Naive thymus-derived CD8-positive, alpha-beta T cell (primary cell): ENCODE measurements at places on chromosomes 12 and 14. TPM values are rescaled to one million over a fixed set of nuclear protein-coding genes. Genes with fewer than 3 reads are reported as not detected.
A peak's percentile ranks its signal among the peaks of the same experiment; 100 is the strongest.

Gene PRIMA1
- not detected for polyA plus RNA-seq

Gene ACSM4
- polyA plus RNA-seq: not detected

Gene LRP1-AS
- not detected for polyA plus RNA-seq

Gene TPCN1
- 11.0 TPM for polyA plus RNA-seq

Gene ADAMTS20
- polyA plus RNA-seq: not detected

Gene CLEC14A
- not detected for polyA plus RNA-seq

Gene DHRS4
- polyA plus RNA-seq: 37.6 TPM

Gene POTEM
- polyA plus RNA-seq: not detected

Gene SMIM41
- polyA plus RNA-seq: not detected

Gene C14orf132
- not detected for polyA plus RNA-seq

GRCh38 chr12:131222329-131223139 lies 268.8 kb downstream of the ADGRD1 start:
- DNase-seq: no peak

GRCh38 chr12:132766380-132767085 lies 4.9 kb upstream of the ANKLE2 start:
- DNase-seq: no peak

DNA sequence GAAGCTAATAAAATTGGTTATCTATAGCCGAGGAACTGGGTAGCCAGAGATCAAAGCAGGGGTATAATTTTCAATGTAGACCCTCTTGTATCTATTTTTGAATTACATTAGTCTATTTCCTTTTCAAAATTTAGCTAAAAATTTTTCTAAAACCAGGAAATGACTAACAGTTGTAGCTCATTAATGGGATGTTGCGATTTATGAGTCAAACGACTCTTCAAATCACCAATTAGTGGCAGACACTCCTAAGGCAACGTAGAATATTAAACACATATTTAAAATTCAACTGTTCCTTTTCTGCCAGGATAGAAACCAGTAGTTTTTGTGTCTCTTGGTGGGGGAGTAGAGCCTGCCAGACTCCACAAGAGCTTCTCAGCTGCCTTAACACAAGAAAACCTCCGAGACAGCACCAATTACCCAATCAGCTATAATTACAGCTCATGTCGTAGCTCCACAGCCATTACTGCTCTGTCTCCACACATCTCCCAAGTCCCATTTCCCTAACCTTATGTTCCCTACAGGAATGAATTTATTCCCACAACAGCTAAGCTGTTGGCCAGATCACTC lies 26.9 kb downstream of the GCN1 start:
- no peak for DNase-seq

DNA sequence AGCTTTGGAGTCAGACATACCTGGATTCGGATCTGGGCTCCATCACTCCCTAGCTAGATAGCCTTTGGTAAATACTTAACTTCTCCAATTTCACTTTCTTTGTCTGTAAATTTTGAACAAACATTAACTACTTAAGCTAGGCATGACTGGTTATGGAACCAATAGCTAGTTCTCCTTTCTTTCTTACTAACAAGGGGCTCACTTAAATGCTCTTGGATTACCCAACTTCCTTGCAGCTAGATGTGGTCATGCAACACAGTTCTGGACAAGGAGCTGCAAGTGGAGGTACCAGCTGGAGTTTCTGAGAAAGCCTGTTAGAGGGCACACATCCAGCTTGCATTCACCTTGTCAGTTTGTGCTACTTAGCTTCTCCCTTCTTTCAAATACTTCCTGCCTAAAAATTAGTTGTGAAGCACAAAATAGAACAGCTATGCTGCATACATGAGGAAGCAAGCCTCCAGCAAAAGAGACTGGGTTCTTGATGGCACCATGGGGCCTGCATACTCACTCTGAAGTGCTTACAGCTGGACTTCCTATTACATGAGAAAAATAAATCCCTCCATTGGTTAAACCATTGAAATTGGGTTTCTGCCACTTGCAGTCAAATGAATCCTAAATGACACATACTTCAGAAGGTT lies 210.1 kb upstream of the EEA1 start:
- DNase-seq: no peak

GRCh38 chr12:116346741-116347140 lies 69.2 kb upstream of the MED13L start:
- DNase-seq: no peak

- peak; percentile 36 for DNase-seq
Measured at GRCh38 chr12:98612696-98613334, 19.3 kb downstream of the SLC25A3 start.

- DNase-seq: no peak
Measured at GRCh38 chr14:105498430-105499255, 7.6 kb downstream of the TEDC1 start.

DNA sequence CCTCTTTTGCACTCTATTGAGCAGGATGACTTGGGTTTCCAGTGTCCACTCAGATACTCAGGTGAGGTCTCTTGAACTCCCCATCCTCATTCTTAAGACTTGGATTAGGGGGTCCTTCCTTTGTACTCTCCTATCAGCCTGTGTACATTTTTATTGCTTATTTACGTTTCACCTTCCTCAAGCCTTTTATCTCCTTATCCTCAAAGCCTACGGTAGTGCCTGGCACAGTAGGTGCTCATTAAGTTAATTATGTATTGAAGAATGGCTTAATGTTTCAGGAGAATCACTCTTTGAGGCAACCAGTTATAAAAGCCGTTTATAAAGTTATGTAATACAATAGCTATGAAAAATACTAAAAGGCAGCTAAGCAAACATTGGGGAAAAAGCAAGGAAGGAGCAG lies 315.7 kb downstream of the NPAS3 start:
- DNase-seq: no peak

- no peak for DNase-seq
Measured at GRCh38 chr14:34983786-34984185, 994 bp downstream of the SRP54 start.

GRCh38 chr12:62128175-62128975 lies 131.8 kb upstream of the USP15 start:
- DNase-seq: no peak

DNA sequence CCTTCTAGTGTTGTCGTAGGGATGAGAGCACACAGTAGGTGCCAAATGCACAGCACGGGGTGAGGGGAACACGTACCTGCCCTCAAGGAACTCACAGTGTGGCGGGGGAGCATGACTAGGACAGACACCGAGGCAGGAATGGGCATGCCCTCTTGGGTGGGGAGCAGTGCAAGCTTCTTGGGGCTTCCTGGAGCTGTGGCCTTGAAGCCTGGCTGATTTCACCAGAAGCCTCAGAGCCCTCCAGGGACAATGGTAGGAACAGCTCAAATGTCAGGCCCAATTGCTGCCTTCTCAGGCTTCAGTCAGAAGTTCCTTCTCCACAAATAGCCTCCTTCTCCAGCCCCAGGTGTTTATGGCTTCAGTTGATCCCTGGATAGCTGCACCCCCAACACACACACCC lies 43.4 kb downstream of the TEAD4 start:
- no peak for DNase-seq

- no peak for DNase-seq
Measured at GRCh38 chr12:102305486-102305885, 107.9 kb upstream of the PMCH start.

- no peak for DNase-seq
Measured at GRCh38 chr12:55818886-55819285, 1.0 kb downstream of the ORMDL2 start.

- no peak for DNase-seq
Measured at GRCh38 chr12:45464699-45465098, 248.8 kb downstream of the ANO6 start.

DNA sequence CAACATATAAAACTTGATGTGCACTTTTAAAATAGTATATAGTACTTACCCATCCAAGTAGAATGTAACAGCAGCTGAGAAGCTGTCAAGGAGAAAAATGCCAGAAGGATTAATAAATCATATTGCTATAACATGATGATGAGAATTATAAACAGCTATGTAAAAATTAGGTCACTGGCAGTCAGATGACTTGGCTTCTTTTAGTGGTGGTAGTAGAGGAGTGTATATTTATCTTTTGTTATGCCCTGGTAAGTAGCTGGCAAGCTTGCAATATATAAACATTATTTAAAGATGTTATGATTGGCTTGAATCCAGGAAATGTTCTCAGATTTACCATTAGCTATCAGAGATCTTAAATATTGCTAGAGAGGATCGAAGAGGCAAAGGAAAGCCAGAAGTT lies 471.0 kb upstream of the MGAT4C start:
- no peak for DNase-seq

GRCh38 chr12:122458105-122459035 lies 35.9 kb upstream of the CLIP1 start:
- no peak for DNase-seq

DNA sequence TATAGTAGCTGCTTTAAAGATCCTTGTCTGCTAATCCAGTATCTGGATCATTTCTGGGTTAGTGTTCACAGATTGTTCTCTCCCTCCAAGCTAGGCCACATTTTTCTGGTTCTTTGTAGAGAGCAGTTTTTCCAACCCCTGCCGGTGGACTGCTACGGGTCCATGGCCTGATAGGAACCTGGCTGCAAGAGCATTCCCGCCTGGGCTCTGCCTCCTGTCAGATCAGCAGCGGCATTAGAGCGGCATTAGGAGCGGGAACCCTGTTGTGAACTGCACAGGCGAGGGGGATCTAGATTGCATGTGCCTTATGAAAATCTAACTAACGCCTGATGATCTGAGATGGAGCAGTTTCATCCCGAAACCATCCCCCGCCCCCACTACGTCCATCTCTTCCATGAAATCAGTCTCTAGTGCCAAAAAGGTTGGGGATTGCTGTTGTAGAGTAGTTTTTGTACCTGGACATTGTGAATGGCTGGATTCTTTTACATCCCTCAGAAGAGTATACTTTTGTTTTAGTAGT lies 50.4 kb downstream of the MYRFL start:
- no peak for DNase-seq

DNA sequence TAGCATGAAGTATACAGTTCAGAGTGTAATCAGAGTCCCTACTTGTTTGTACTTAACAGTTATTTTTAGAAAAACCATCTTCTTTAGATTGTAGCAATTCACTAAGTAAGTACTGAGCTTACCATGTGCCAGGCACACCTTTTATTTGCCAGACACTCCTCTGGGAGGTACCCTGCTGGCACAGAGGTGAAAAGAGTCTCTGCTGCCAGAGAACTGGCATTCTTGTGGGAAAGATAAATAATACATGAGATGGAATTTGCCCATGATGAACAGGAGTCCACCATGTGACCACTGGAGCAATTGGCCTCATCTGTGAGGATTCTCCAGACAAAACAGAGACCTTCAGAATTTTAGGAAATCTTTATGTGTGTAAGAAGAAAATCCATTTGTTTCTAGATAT lies 199.3 kb upstream of the SLC16A7 start:
- DNase-seq: no peak

- DNase-seq: no peak
Measured at GRCh38 chr12:131092901-131093603, 139.3 kb downstream of the ADGRD1 start.

DNA sequence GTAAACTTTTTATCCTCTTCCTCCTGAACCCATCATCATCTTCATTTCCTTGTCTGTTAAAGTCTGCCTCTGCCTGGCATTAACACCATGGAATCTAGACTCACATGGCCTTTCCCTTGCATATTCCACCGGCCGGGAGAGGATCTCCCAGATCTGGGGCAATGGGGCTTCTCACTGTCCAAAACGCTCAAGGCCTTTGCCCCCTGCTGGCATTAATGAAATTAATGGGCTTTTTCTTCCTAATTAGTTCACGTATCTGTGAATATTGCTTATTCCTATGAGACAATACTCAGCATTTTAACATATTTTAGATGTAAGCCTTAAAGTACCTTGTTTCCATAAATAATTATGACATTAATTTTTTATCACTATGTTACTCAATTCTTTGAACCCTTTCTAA lies 42.9 kb upstream of the CAPRIN2 start:
- no peak for DNase-seq

- DNase-seq: no peak
Measured at GRCh38 chr12:12797794-12798152, 12.3 kb downstream of the APOLD1 start.

DNA sequence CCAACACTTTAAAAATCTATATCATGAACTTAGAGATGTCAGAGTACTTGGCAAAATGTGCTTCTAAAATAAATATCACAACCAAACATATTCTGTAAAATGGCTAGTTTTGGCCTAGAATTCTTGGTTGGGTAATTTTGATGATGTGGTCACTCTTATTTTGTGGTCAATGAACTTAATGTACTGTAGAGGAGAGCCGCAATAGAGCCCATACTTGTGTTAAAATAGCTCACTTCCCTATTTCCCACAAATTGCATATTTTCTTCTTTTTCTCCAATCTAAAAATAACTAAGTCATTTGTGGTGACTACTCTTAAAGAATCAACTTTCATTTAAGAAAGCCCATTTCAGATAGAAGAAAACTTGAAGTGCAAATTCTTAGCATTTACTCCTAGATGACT lies 619.4 kb downstream of the CCER1 start:
- no peak for DNase-seq

DNA sequence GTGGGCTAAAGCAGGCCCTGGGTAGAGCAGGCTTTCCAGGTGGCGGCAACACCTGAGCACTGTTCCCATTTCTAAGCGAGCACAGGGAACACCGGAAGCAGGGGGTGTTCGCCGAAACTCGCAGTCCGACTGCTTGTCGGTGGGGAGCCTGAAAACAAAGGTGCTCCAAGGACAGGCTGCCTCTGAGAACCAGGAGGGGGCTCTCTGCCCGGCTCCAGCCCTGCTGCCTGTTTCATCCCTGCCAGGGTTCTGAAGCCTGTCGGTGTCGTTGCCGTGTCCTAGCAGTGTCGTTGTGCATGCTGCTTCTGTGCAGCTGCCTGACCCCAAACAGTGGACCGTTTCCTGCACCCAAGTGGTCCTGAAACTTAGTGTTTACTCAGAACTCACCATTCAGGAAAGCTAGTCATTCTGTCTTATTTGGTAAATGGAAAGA lies 21.8 kb downstream of the CCNK start:
- no peak for DNase-seq
